Fibroblast of mammary gland (primary cell): ENCODE measurements at places on chromosomes 5 and 9.

DNA sequence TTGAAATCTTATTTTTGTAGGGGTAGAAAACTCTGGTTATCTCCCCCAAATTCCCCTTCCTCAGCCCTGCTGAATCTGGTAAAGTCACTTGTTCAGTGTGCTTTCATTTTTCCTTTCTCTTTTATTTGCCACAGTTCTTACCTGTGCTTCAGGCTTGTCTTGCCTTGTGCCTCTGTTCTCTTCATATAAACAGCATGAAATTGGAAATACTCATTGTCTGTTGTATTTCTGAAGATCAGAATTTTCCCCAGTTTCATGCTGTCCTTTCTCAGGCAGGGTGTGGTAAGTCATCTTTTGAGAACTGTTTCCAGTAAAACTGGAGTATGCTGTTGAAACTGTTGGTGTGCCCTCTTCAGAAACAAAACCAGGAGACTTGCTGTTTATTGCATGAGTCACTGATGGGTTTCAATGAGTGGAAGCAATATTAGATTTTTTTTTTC is 7.0 kb downstream of the PAM start:
- peak; percentile 67 for DNase-seq

DNA sequence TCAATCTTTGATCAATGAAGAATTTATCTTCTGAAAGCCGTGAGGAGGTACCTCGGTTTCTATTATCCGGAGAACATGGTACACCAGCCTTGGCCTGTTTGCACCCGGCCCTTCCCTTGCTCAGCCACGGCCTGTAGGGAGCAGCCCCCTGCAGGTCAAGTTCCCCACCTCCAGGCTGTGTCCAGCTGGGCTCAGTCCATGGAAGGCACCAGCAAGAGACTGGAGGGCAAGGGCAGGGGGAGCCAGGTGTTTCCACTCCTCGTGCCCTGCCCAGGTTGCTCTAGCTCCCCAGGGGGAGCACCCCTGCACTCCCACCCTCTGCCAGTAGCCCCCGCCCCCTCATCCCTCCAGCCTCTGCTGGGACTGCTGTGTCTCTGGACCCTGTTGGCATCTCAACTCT is 87.3 kb upstream of the ADAMTS2 start:
- DNase-seq = no peak

DNA sequence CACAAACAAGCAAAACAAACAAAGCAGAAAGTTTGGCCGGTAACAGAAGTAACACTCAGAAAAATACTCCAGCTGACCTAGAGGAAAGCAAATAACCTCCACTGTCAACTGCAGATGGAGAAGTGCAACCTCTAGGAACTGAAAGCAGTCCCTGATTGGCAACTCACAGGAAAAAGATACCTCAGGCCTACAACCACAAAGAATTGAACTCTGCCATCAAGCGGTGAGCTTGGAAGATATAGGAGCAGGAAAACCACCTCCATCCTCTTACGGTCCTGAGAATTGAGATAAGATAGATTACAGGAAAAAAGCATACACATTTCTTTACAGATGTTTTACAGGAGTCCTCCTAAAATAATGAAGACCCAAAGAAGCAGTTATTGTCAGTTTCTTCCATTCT is 184.5 kb downstream of the PDZD2 start:
- no peak for DNase-seq

- DNase-seq = no peak
These were observed 117.9 kb upstream of the PRDM9 start for GRCh38 chr5:23389291-23390101.

- peak; percentile 76 for DNase-seq
These were observed 36.1 kb downstream of the MRPL36 start for GRCh38 chr5:1763548-1763911.

DNA sequence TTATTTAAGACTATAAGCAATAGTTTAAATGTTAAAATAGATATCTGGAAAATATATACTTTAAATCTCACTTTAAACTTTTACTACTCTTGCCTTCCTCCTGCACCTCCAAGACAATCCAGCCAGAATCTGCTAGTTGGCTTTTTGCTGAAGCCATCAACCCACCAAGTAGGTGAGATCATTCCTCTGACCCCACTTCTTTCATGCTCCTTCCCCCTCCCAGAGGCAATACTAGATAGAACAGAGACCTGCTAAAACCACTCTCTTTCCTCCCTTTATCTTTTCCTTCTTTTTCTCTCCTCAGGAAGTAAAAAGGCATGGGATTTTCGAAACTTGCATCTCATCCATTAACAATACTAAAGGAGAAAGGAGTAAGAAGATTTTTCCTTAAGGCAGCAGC is 30.1 kb upstream of the CAMK4 start:
- no peak for DNase-seq

GRCh38 chr5:135869935-135870334 is 25.7 kb downstream of the IL9 start:
- no peak for DNase-seq

GRCh38 chr9:137113385-137114159 is 961 bp downstream of the DPP7 start:
- no peak for DNase-seq

DNA sequence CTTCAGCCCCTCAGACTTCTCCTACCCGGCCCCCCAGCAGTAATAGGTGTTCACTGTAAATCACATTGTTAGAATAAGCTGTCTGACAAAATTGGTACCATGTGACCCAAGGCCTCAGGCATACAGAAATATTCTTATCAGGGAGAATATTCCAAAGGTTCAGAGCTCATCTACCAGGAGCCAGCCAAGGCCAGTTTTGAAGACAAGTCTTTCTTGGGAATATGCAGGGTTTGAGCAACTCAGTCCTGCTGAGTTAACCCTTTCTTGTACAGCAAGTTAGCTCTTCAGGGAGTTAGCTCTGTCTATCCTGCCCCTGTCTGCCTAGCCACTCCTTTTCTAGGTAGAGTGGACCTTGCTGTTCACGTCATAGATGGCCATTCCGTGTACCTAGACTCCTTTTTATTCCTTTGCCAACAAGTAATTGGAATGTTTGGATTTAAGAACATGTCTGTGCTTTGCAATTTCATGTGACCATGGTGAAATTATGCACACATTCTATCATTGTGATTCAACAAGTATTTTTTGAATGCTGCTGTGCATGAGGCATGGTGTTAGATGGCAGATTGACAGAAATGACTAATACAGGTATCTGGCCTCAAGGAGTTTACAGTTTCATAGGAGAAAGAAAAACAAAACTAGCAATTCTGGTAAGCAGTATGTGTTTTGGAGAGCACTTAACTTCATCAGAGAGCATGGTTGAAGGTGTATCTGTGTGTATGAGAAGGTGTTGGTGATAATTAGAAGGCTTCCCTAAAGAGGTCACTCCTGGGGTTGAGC is 22.6 kb downstream of the TGFBR1 start:
- DNase-seq = peak; percentile 61

DNA sequence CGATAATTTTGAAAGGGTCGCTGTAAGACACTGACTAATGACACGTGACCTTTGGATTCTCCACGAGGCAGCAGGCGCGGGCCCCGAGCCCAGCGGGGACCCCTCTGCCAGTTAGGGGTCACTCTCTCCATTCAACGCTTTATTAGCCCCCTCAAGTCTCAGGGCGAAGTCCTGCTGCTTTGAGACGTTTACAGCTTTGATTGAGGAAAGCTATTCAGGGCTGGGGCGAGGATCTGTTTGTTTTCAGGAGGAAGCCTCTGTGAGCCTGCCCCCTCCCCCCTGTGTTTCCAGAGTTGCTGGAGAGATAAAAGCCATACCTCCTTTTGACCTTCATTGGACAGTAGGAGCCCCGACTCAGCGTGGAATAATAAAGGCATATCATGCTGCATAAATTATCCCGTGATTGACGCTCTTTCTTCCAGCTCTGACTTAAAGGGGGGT is 31.4 kb upstream of the MSX2 start:
- DNase-seq = no peak

- DNase-seq = no peak
These were observed 175.1 kb upstream of the MAP1B start for GRCh38 chr5:71932131-71932654.

DNA sequence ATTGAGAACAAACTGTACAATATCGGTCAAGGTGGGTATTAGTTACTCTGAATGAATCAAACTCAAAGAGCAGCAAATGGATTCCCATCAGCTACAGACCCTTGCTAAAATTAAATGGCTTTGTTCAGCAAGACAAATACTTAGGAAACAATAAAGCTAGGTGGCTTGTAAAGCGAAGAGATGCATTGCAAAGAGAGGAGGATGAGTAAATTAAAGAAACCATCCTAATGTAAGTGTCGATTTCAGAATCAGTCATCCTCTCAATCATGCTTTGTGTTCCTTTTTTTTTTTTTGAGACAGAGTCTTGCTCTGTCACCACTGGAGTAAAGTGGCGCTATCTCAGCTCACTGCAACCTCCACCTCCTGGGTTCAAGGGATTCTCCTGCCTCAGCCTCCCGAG is 359.2 kb upstream of the ZNF462 start:
- DNase-seq = no peak

DNA sequence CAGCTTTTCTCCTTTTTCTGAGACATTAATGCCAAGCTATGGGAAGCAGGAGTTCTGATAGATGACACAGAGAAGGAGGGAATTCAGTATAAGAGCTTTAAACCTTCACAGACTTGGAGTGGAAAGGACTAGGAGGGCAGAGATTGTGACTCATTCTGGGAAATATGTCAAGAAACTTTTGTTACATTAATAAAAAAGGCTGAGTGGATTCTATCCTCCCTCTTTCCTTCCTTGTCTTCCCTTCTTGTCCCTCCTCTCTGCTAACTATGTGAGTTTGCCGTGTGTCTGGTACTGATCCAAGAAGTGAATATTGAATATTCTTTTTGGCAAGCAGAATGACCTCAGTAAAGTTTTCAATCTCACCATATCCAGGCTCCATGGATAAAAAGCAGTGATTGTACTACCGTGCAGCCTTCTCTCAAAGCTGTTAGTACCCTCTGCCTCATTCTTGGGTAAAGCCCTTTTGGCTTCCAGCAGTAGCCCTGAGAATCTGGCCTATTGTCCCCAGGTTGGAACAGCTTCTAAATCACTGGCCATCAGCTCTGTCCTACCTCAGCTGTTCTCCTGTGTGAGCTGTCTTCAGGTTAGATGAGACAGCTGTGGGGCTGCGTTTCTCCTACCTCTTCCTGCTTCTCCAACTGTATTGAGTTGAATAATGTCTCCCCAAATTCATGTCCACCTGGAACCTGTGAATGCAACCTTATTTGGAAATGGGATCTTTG is 73.9 kb downstream of the ATG10 start:
- peak; percentile 70 for DNase-seq

DNA sequence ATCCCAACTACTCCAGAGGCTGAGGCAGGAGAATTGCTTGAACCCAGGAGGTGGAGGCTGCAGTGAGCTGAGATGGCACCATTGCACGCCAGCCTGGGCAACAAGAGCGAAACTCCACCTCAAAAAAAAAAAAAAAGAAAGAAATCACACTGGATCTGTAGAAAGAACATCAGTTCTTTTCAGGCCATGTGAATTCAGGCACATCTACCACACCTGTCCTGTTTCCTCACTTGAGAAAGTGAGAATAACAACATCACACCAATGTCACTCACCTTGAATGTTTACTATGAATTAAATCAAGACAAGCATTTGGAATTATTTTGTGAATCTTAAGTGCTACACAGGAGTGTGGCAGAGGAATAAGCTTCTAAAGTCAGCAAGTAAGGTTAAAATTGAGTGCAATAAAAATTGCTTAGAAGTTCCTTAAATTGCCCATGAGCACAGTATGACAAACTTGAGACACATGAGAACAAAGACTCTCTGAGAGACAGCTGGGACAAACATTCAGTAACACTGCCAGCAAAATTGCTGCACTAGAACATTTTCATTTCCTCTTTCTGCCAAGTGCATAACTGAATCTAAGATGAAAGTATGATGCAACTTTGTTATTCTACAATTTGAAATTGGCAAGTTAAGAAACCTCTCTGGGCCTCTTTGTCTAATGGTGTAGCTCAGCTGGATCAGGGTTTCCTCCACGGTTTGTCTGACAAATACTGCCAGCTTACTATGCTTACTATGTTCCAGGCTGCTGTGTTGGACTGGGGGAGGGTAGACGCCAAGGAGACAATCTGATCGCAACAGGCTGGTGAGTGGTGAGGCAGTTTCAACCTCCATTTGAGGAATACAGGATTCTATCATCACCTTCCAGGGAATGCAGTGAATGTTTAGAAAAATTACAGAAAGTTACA is 1.9 kb upstream of the RIC1 start:
- peak; percentile 86 for DNase-seq

- no peak for DNase-seq
These were observed 34.7 kb downstream of the RNF145 start for GRCh38 chr5:159174511-159175168.

DNA sequence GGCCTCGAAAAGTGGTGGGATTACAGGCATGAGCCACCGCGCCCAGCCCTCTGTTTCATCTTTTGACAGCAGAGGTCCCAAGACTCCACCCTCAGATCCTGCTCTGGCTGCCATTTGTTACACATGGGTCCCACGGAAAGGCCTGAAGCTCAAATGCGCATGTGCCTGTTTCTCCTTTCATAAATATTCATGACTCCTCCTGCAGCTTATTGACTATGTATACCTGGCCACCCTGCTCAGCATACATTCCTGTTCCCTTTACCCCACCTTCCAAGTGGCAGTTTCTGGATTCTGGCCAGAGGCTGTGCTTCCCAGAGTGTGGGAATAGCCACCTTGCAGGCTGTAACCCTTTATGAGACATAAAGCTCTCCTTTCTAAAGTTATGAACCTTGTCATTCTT is 46.5 kb downstream of the AUH start:
- DNase-seq = no peak

- DNase-seq = no peak
These were observed 138.0 kb upstream of the ZNF366 start for GRCh38 chr5:72645064-72645846.

- DNase-seq = peak; percentile 83
These were observed 136.1 kb upstream of the RUSC2 start for GRCh38 chr9:35353731-35354365.

DNA sequence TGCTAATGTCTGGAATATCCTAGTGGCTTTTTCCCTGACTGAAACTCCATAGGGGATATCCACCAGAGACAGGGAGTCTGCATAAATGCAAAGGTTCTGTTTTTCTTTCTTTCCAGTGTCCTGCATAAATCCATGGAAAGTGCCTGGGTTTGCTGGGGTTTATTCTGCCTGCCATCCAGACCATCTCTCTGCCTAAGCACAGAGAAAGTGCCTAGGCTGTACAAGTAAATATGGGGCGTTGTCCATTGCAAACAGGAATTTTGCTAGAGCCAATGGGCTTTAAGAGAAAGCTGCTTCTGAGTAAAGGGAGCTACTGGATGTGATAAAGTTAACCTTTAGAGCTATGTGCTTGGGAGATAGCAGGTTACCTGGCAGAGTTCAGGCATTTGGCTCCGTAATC is 407.5 kb downstream of the AGTPBP1 start:
- DNase-seq = no peak

- no peak for DNase-seq
These were observed 26.7 kb downstream of the CSF1R start for GRCh38 chr5:150059623-150060022.
